ENCODE measurements at places on chromosomes 2 and 18.
A peak's percentile ranks its signal among the peaks of the same experiment; 100 is the strongest.

DNA sequence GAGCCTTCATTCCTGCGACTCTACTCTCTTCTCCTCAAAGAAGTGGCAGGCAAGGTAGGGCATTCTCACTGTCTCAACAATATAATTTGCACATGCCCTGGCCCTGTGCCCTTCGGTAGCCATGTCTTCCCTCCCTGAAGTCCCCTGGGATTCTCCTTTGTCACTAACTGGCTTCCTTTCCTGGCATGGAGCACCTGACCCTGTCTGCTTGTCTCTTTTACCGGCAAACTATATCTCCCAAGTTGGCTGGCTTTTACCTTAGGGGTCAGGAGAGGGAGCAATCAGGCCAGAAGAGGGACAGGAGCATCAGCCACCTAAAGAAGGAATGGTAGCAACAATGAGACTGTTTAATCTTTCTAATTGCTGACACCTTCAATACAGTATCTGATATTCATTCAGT is 51.9 kb upstream of the RMDN2 start:
- no peak for DNase-seq

DNA sequence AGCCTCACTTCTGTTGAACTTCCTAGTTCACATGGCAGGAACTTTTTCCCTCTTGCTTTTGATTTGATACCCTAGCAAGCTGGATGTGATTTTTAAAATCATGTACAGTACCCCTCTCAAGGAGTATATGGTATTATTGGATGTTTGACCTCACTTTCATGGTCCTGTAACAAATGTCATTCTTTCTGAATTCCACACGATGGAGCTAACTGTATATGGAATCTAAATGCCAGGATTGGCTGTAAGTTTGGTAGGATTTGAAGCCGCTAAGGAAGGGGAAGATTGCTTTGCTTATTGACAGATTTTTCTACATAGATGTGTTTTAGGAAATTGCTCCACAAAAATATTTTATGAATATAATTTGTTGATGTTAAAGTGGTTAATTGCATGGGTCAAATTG is 18.3 kb downstream of the MAIP1 start:
- DNase-seq = no peak

DNA sequence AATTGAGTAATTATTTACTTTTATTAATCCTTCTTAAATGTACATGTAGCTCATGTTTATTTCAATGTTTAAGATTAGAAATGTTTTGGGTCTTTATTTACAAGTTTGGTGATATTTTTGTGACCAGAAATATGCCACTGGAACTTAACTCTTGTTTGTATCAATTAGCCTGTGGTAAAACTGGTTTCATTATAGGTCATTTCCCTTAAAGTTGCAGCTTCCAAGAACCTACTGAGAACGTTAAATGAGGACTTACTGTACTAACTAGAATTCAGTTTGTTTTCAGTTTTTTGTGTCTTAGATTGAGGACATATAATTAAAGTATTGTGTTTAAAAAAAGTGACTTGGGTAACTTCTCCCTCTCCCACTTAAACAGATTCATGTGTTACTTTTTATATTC is 4.3 kb downstream of the TYW5 start:
- no peak for DNase-seq

GRCh38 chr18:55633032-55633431 is 45.0 kb upstream of the TCF4 start:
- DNase-seq = no peak

DNA sequence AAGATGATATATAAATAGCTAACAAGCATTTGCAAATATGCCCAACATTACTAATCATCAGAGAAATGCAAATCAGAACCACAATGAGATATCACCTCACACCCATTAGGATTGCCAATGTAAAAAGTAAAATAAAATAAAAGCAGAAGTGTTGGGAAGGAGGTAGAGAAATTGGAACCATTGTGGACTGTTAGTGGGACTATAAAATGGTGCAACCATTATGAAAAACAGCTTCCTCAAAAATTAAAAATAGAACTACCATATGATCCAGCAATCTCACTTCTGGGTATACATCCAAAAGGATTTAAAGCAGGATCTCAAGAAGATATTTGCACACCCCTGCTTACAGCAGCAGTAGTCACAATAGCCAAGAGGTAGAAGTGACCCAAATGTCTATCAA is 99.8 kb upstream of the DAPL1 start:
- DNase-seq = no peak

GRCh38 chr2:216222650-216223352 is 113.7 kb downstream of the XRCC5 start:
- no peak for DNase-seq

GRCh38 chr2:163527381-163527780 is 208.4 kb downstream of the FIGN start:
- no peak for DNase-seq

- peak; percentile 59 for DNase-seq
These were observed 59.8 kb upstream of the PELI1 start for GRCh38 chr2:64203858-64204632.

DNA sequence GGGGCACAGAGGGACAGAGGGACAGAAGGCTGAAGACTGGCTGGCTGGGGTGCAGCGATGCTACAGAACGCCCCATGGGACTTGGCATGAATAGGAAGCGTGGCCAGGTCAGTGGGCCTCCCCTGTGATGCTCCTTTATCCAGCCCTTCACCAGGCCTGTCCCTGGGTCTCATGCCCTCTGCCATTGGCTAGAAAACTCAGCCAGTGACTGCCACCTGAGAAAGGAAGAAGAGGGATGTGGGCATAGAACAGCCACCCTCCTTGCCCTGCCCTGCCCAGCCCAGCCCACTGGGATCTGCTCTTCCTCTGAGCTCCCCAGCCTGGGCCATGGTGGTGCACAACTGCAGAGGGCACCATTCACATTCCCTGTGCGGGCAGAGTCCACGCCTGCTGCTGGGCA is 10.5 kb upstream of the LAPTM4A start:
- no peak for DNase-seq

GRCh38 chr2:21966139-21966538 is 842.4 kb downstream of the TDRD15 start:
- no peak for DNase-seq

DNA sequence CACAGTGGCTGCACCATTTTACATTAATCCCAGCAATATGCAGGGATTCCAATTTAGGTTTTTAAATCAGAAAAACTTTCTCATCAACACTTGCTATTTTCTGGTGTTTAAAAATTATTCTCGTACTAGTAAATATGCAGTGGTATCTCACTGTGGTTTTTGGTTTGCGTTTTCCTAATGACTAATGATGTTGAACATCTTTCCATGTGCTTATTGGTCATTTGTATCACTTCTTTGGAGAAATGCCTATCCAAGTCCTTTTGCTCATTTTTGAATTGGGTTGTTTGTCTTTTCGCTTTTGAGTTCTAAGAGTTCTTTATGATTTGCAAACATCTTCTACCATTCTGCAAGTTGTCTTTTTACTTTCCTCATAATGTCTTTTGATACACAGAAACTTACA is 62.1 kb upstream of the TCF7L1 start:
- no peak for DNase-seq

GRCh38 chr2:203809084-203809521 is 58.5 kb upstream of the CTLA4 start:
- no peak for DNase-seq

GRCh38 chr2:6069381-6069780 is 377.2 kb downstream of the SOX11 start:
- DNase-seq = no peak

DNA sequence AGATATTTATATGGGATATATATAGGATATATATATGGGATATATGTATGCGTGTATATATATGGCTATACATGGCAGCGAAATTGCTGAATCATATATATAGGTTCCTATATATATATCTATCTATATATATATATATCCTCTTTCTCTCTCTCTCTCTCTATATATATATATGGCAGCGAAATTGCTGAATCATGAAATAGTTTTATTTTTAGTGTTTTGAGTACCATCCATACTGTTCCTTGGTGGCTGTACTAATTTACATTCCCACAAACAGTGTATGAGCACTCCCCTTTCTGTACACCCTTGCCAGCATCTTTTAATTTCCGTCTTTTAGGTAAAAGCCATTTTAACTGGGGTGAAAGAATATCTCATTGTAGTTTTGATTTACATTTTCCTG is 397.6 kb upstream of the LINC00305 start:
- DNase-seq = no peak

Data from stimulated activated naive CD8-positive, alpha-beta T cell treated with anti-CD3 and anti-CD28 coated beads, Interleukin-15, Interleukin-2, amounts not matched to agents 100 U/mL and 50 U/mL, for 24 hours (primary cell).